ENCODE measurements at places on chromosomes 11 and 22.

DNA sequence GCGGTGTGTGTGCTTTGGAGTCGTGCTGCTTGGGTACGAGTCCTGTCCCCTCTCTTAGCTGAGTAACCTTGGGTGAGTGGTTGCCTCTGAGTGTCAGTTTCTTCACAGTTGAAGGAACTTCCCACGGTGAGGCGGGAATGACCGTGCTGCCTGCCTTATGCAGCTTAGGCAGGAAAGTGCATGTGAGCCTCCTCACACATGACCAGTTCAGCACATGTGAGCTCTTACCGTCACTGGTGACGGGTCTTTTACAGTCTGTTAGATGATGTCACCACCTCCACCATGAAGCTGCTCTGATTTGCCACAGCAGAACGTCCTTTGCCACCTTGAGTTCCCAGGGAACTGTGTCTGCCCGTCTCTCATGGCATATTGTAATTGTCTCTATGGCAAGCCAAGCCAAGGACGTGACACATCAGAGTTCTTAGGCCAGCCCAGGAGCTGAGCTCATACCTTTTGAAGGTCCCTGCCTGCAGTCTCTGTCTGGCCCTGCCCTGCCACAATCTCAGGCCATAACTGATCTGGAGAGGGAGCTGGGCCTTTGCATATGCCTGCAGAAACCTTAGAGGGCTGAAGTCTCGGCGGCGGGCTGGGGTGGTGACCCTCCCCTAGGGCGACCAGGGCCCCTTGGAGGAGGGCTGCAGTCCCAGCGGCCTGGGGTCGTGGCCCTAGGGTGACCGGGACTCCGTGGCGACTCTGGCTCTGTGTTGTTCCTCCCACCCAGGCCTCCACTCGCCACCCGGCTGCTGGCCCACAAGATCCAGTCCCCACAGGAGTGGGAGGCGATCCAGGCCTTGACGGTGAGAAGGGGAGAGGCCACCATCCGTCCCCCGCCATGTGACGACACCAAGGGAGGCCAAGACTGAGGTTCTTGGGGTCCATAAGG lies 7.8 kb downstream of the GGA1 start:
- DNase-seq = no peak

- no peak for DNase-seq
Observed at GRCh38 chr11:127472505-127472904, 471.9 kb upstream of the KIRREL3 start.

GRCh38 chr22:49296561-49296960 lies 531.1 kb downstream of the BRD1 start:
- no peak for DNase-seq

GRCh38 chr22:42562279-42562678 lies 8.5 kb downstream of the SERHL2 start:
- DNase-seq = no peak

- DNase-seq = no peak
Observed at GRCh38 chr11:86103808-86104207, 34.9 kb upstream of the PICALM start.

- no peak for DNase-seq
Observed at GRCh38 chr22:48171271-48171691, 1408.8 kb downstream of the TBC1D22A start.

DNA sequence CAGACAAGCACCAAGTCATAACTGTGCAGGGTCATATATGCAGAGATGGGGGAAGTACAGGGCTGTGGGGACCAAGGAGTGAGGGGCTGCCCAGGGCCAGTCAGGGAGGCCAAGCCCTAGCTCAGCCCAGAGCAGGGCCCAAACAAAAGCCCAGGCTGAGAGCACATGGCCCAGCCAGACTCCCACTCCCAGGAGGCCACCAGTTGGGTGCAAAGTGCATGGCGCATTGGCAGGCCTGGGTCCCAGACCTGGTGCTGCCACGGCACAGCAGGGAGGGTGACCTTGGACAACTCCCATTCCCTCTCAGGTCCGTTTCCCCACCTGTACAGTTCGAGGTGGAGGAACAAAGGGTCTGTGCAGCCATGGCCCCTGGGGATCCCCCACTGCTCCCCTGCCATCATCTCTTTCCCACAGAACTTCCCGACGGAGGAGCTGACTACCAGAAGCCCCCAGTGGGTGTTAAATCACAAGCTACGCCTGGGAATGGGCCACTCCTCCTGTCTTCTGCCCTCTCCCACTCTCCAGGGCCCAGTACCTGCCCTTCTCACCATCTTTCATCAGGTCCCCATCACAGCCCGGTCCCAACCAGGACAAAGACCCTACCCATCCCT lies 608 bp downstream of the NIPSNAP1 start:
- no peak for DNase-seq

- no peak for DNase-seq
Observed at GRCh38 chr11:125154378-125155099, 10.0 kb upstream of the PKNOX2 start.

- DNase-seq = no peak
Observed at GRCh38 chr11:57652662-57653061, 3.0 kb upstream of the YPEL4 start.

- DNase-seq = no peak
Observed at GRCh38 chr11:117632306-117632705, 164.7 kb downstream of the DSCAML1 start.

GRCh38 chr11:126359431-126360048 lies 4.1 kb downstream of the ST3GAL4 start:
- DNase-seq = peak; percentile 84

DNA sequence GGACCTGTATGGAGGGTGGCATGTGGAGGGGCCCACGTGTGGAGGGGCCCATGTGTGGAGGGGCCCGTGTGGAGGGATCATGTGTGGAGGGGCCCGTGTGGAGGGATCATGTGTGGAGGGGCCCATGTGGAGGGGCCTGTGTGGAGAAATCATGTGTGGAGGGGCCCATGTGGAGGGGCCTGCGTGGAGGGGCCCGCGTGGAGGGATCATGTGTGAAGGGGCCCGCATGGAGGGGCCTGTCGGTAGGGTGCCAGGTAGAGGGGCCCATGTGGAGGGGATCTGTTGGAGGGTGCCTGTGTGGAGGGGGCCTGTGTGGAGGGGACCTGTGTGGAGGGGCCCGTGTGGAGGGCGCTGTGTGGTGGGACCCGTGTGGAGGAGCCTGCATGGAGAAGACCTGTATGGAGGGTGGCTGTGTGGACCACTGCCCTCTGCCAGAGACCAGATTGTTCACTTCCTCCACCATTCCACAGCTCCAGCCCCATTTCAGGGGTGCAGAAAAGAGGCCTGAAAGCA lies 47.0 kb downstream of the IGLL5 start:
- no peak for DNase-seq

GRCh38 chr11:126578426-126578825 lies 222.9 kb downstream of the ST3GAL4 start:
- DNase-seq = no peak

All from fibroblast of skin of left quadriceps (primary cell).